T-helper 2 cell (primary cell): ENCODE measurements at places on chromosomes 1 and 21.

GRCh38 chr1:170623171-170623570 is 40.8 kb upstream of the PRRX1 start:
- DNase-seq = no peak

DNA sequence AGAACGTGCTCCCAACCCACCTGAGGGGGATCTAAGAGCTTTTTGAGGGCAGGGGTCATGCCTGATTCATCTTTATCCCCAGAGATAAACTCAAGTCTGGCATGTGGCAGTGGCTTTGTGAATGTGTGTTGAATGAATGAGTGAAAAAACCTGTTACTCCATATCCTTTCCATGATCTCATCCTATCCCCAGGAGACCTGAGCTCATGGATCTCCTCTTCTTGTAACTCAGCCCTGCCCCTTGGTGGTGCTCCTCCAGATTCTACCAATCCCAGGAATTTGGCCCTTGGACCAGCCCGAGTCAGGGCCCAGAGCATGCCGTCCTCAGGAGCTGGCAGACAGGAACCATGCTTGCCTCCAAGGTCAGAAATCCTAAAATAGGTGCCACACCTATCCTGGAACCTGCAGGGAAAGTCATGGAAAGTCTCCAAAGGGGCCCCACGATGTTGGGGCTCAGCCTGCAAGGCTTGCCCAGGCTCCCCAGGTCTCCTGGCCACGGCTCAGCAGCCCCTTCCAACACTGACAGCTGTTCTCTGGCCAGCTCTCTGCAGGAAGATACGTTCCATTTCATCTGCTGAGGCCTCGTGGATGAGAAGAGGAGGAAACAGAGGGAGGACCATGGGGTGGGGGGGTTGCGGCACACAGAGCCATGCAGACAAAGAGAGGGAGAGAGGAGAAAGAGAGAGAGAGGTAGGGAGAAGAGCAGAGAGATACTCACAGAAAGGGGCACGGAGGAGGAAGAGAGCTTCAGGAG is 214.6 kb downstream of the TRABD2B start:
- no peak for DNase-seq

DNA sequence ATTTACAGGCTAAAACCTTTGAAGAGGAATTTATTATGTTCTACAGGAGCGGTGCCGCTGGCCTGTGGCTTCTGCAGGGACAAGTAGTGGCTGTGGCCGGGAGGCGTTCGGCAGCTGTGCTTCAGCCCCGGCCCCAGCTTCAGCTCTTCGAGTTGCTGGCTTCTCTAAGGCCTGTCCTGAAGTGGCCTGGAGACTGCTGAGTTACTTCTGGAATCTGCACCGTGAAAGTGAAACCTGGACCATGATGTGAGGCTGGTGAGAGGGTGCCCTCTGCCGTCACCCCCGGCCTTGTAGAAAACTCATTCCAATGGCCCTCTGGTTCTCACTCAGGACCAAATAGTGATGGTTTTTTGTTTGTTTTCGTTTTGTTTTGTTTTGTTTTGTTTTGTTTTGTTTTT is 48.1 kb downstream of the PRKCZ start:
- no peak for DNase-seq

DNA sequence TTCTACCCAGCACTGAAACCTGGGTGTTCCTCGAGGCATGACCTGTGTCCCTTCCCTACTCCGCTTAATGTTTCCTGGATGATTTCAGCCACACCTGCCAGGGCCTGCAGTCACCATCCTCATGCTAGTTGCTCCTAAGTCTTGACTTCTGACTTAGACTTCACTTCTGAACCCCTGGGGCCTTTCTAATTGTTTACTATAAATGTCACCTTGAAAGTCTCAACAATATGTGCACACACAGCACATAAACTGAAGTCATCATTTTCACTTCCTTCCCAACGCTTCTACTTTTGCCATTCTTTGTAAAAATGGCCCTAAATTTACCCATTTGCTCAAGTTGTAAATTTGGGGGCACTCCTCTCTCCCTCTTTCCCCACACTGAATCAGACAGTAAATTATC is 141.1 kb downstream of the DYRK1A start:
- no peak for DNase-seq

DNA sequence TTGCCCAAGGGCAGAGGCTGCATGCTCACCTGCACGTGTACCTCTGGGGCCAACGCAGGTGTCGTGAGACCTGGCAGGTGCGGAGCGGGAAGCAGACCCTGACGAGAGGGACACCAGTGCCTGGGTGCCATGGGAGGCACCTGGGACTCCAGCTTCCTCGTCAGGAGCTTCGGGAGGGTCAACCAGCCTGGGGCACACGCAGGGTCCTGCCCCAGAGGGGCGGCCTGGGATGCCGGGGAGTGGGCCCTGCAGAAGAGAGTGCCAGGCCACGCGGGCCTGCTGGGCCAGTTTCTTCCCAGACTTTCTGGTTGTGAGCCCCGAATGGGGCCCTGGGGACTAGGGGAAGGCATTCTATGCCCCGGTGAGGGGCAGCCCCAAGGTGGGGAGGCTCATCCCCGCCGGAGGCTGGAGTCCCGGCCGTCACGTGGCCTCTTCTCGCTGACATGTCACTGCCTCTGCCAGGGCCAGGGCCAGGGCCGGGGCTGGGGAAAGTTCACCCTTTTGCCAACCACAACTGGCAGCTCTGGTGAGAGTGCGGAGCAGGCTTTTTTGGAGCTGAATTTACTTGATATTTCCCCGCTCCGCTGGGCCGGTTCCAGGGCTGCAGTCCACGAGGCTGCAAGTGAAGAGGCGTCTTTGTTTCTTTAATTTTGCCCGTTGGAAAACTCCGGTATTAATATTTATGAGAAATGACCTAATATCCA is 38.5 kb upstream of the ACTRT2 start:
- DNase-seq = no peak
